8988T (cell line): ENCODE measurements at places on chromosomes 1 and 21.
A peak's percentile ranks its signal among the peaks of the same experiment; 100 is the strongest.

GRCh38 chr1:39976732-39977131 lies 21.8 kb downstream of the MFSD2A start:
- DNase-seq, result no peak

DNA sequence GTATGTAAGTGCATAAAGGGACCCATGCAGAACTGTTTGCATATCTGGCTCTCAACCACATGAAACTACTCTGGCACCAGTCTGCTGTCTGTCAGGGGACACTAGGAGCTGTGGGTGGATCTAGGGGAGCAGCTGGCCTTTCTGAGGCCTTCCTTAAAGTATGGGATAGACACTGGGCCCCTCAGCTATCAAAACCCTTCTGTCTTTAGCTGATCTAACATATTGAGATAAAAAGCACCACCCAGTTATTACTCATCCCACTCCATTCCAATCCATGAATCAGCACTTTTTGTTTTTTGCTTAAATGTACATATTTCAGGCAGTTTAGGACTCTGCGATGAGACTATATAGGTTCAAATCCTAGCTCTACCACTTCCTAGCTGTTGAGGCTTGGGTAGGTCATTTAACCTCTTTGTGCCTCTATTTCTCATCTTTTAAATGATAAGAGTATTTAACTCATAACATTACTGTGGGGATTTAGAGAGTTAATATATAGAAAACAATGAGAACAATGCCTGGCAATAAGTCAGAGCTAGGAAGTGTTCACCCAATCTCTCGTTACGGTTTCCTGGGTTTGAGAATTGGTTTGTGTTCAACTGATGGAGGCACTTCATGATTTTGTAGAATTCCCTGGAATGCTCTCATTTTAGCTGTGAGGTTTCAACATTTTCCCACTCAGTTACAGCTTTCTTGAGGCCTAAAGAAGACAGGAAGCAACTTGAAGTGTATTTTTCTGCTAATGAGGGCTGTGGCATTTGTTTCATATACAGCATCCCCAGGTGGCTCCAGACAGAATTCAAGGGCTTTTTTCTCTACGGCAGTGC lies 68.9 kb downstream of the LRIG2 start:
- no peak for DNase-seq

GRCh38 chr1:69110851-69111250 lies 456.9 kb upstream of the LRRC7 start:
- no peak for DNase-seq

- no peak for DNase-seq
These were observed 107.5 kb downstream of the HIVEP3 start for GRCh38 chr1:41811051-41811795.

DNA sequence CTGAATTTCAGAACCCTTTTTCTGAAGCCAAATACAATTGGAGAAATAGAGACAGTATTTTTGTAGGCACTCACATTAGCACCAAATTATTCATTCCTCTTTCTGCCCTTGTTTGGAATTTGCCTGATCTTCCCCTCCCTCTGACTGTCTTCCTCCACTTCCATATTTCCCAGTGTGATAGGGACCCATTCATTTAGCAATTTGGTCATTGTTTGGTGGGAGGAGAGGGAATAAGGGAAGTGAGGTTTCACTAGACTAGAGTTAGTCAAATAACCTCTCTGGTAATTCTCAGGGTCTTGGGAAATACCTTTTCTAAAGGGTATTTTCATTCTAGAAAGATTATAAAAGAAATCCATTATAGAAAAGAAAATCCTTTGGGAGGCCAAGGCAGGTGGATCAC lies 31.0 kb upstream of the MTMR11 start:
- DNase-seq, result no peak

- no peak for DNase-seq
These were observed 1.7 kb upstream of the FMN2 start for GRCh38 chr1:240090014-240090413.

- DNase-seq, result no peak
These were observed 1.6 kb upstream of the CD52 start for GRCh38 chr1:26315874-26316850.

- DNase-seq, result no peak
These were observed 3.6 kb upstream of the GPR61 start for GRCh38 chr1:109535971-109536491.

GRCh38 chr1:230185076-230186001 lies 118.3 kb downstream of the GALNT2 start:
- DNase-seq, result no peak

DNA sequence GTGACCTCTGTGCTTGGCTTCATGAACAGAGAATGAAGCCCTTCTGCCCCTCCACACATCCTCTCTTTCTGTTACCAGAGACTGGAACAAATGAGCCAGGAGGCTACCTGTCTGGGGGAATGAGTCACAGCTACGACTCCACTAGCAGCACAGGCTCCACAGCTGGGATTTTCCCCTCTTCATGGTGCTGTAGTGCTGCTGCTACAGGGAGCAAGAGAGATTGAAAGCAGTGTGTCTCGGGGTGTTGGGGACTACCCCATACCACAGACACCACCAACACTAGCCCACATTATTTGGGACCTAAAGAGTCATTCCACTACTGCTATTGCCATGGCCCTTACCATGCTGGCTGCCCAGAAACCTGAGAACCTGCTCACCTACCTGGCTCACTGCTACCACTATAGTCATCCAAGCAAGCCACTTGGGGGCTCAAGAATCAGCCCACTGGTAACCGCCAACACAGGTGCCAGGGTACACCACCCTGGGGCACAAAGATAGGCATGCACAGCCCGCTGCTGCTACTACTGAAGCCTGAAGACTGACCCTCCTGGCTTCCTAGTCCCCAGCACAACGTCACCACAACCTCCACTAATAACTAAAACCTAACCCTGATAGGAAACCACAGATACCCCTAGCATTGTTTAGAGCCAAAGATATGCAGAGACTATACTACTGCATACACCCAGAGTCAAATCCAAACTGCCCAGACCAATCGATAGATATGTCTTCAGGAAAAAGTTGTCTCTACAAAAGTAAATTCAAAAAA lies 17.7 kb downstream of the CD1E start:
- no peak for DNase-seq

- no peak for DNase-seq
These were observed 7.7 kb downstream of the NOC2L start for GRCh38 chr1:951364-951763.

DNA sequence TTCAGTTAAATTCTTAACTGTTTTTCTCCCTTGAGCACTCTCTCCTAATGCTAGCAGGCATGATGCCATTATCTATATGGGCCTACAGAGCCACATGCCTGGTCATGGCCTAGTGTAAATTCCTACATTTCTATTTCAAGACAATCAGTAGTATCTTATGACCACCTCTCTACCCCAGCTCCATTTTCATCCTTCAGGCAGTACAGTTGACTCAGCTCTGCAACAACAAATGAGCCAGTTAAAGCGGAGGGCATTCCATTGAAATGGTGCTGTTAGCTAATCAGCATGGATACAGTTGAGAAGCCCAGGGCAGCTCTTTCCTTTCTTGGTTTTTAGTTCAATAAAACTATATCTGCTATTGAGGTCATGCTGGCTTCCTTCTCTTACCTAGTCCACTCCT lies 150.0 kb downstream of the PPP1R12B start:
- DNase-seq, result no peak

- DNase-seq, result no peak
These were observed 146.9 kb downstream of the MIS18A start for GRCh38 chr21:32131960-32132359.

GRCh38 chr1:218575079-218575478 lies 229.9 kb downstream of the TGFB2 start:
- DNase-seq, result no peak

- DNase-seq, result peak; percentile 36
These were observed at the start of gene MOV10 for GRCh38 chr1:112674440-112674985. TSS of gene MOV10 (plus strand) at chr1:112674659. CDS start at chr1:112674913, 254 bp downstream.

DNA sequence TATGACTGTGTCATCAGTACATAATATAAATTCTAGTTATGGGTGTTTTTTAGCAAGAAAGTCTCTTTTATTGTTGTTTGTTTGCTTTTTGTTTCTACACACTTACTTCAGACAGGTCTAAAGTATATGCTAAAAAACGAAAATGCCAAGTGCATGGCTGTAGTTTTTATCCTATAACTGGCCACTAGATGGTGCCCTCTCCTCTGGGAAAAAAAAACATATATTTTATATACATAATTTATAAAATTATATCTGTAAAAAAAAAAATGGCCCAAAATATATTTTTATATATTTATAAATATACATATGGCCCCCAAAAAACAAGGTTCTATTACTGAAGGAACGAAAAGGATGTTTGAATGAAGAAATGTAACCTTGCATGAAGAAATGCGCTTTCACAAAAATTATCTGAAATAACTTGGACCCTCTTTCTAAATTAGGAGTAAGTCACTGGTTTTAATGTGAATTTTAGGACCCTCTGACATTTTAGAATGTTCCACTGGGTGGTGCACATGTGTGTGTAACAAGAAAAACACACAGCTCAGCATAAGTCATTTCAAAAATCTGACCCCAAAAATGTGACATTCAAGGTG lies 93.5 kb downstream of the TTLL7 start:
- DNase-seq, result no peak

- DNase-seq, result no peak
These were observed 200.5 kb upstream of the NEGR1 start for GRCh38 chr1:72482736-72483413.

DNA sequence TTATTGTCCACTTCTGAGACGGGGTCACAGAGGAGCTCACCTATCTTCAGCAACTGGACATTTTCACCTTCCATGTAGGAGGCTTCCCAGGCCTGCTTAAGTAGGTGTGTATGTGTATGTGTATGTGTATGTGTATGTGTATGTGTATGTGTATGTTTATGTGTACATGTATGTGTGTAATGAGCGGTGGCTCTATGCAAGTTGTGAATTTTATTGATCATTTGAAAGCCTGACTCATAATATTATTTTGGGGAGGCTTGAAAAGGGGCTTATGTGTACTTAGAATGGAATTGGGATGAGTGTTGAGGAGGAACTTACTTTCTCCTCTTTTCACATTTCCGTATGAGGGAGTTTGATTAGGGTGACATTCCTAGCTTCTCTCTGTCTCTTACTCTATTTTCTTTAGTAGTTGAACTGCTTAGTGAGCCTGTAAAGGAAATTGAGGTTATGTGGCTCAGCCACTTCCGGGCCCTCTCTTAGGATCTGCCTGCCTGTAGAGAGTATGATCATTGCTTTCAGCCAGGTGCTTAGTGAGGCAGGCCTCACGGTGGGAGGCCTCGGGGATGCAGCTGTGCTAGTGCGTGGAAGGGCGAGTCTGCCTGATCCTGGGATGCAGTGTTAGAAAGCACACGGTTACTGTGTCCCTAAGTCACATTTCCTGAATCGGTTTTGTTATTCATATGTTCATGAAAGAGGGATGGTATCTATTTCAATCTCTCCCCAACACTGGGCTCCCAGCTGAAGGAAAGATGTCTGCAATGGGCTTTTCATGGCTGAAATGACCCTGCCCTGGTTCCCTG lies 61.0 kb downstream of the IER5 start:
- no peak for DNase-seq

DNA sequence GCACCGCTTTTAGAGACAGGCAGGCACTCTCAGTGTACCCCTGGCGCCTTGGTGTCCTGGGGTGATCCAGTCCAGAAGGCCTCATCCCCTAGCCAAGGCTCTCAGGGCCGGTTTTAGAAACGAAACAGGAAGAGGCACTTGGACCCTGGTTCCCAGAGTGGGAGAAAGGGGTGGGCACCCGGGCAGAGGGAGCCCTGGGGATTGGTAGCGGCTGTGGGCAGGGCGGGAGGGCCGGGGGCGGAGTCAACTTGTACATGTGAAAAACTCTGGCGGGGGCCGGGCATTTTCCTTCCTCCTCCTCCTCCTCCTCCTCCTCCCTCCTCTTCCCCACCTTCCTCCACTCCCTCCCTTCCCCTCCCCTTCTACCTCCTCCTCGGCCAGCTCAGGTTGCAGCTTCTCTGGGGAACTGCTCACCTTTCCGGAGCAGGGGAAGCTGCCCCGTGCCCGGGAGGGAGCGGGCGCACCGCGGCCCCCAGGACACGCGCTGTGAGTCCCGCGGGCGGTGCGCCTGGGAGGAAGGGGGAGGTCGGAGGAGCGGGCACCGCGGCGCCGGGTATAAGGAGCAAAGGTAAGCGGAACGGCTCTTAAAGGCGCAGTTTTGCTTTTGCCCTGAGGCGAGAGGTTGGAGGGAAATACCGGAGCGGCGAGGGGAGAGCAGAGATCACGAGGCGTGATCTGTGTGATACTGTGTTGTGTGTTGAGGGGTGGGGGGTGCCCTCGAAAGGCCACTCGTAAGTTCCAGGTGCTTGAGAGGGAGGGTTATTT lies at the start of gene CDK18:
Gene CDK18, plus strand, starts transcription at position 359 of the 765 bp plus-strand sequence. CDS start 18,499 bp downstream, outside the sequence.
- DNase-seq, result peak; percentile 67

- no peak for DNase-seq
These were observed 20.0 kb downstream of the USP25 start for GRCh38 chr21:15749861-15750159.

GRCh38 chr1:183443011-183443410 lies 24.8 kb upstream of the NMNAT2 start:
- no peak for DNase-seq

DNA sequence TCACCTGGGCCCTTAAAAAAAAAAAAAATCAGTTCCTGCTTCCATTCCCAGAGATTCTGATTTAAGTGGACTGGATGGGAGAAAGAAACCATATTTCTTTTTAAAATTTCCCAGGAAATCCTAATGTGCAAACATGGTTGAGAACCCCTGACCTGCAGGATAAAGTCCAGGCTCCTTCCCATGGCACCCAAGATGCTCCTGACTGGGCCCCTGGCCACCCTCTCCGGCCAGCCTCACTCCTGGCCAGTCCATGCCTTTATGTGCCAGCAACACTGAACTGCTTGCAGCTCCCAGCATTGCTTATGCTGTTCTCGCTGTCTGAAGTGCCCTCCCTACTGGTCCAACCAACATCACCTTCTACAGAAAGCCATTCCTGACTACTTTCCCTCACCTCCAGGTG lies 93.9 kb downstream of the TEX35 start:
- DNase-seq, result no peak

GRCh38 chr1:153608089-153608682 lies 4.8 kb downstream of the S100A16 start:
- DNase-seq, result no peak

DNA sequence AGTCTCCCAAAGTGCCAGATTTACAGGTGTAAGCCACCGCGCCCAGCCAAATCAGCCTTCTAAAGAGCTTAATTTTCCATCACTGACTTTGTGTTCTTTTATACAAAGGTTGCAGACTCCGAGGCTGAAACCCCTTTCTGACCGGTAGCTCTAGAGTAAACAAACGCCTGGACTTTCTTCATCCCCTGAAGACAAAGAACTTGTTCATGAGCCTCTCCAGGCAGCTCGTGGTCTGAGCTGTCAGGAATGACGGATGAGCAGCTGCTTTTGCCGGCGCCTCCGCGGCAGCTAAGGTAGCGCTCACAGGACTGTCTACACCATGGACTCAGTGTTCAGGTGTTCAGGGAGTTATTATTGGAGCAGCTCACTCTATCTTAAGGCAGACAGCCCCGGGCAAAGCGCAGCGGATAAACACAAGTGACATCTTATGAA lies 128.5 kb upstream of the ERRFI1 start:
- no peak for DNase-seq
